ENCODE measurements at places on chromosomes 6 and 20.

DNA sequence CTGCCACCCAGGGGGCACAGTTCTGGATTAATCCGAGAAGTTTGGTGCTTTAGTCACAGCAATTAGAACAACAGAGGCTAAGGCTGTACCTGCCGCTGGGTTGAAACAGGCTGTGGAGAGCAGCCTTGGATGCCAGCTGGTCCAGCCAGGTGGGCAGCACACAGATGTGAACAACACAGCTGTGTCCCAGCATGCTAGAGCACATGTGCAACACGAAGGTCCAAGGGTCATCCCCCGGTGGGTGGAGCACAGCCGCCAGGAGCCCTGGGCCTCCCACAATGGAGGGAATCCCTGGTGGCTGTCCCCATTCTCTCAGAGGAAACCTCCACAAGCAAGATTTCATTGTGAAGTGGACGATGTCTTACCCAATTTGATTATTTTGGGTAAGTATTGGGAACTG lies 99.2 kb upstream of the SYNDIG1 start:
- DNase-seq, result no peak

- no peak for DNase-seq
Observed at GRCh38 chr6:140040396-140040795, 665.9 kb upstream of the CITED2 start.

DNA sequence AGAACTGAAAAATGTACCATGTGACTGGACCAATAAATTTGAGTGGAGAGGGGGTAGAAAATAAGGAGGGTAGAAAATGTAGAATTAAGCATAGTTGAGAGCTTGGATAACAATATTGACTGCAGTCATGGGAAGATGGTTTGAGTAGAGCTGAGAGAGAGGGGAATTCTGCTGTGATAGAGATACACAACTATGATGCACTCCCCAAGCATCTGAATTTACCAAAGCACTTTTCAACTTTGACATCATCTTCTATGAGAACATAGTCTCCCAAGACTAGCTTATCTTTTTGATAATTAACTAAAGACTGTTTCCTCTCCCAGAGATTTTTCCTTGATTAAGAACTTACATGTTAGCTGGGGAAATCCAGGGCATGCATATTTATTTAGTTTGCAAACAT lies 103.1 kb downstream of the TNFRSF21 start:
- DNase-seq, result no peak

DNA sequence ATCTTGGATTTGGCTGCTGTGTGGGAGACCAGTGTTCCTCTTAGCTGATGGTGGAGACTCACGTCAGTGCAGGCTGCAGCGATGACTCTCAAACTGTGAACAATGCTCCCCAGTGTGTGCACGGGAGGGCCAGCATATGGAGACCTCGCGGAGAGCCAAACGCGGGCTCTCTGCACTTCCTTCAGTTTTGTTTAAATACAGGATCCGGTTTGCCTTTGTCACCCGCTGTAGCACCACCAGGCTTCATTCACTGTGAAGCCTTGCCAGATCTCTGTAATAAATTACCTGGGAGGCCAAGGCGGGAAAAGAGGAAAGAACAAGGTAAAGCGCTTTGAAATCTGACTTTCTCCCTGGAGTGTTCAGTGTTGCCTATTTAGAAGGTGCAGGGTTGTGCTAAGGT lies 30.7 kb upstream of the TMEM14A start:
- no peak for DNase-seq

GRCh38 chr6:36688063-36688738 lies 9.4 kb upstream of the RAB44 start:
- DNase-seq, result no peak

DNA sequence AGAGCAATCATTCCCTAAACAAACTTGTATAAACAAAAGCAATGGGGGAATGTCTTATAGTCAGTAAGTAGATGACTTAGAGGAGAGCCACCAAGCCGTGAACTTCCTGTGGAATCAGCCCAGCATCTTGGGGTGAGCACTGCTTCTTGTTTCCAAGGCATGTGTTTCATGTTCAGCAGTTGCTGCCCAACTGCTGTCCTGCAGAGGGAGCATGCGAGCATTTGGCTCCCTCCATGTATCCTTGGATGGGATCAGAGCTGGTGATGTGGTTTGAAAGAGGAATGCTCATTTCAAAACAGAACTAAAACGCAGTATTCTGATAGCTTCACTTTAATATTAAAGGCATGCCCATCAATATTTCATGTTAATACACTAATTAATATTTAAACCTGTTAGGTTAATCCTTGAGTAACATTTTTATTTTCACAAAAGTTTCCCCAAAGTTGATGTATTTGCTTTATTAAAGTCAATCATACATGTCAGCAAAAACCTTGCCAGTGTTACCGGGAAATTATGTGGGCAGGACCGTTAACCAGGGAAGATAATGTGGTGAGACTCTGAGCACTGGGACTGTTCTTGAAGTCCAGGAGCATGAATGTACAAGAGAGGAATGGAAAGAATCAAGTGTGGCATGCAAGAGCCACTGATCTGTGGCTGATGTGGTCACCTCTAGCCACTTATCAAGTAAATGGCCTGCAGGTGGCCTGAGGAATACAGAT lies 172.1 kb upstream of the GGTLC1 start:
- DNase-seq, result peak; percentile 58

GRCh38 chr6:157761926-157762325 lies 61.1 kb upstream of the SNX9 start:
- DNase-seq, result no peak

DNA sequence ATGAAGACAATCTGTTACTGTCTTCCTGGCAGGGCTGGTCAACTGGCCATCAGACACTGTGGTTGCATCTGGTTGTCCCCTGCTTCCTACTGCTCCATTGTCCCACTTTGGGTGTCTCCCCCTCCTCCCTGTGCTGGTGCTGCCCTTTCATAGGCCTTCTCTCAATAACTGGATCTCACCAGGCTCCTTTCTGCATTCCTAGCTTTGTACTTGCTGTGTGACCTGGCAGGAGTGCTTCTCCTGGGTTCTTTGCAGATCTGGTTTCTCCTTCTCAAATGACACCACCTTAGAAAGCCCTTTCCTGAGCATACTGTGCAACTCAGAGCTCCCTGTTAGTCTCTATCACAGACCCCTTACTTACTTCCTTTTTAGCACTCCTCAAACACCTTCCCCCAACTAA lies 223.0 kb downstream of the BCKDHB start:
- no peak for DNase-seq

DNA sequence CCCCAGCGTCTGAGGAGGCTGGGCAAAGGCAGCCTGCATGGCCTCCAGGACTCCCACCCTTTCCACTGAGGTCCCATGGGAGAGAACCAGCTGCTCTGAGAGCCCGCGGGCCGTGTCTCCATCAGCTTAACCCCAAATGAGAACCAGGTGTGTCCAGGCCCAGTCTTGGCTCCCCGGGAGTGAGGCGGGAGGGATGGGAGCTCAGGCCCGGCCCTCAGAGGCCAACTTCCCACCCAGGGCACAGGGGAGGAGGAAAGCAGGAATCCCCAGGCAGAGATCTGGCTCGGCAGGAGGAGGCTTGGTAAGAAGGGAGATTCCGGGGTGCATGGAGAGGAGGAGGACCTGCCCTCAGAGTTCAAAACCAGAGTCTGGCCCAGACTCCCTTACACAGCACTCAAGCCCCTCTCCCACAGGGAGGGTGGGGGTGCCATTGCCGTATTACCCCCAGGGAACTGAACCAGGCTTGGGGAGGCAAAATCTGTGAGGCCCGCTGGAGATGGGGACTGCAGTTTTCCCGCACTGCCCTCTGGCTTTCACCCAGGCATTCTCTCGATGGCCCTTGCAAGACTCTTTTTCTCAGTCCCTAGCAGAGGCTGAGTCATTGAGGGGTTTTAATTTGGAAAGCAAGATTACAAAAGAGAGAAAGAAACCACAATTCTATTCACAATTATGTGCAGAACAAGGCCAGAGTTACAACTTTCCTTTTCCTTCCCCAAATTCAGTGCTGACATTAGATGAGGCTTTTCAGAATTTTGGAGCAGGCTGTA lies 17.1 kb downstream of the FOXF2 start:
- no peak for DNase-seq

- peak; percentile 8 for DNase-seq
Observed at GRCh38 chr6:31701666-31702404, 1.3 kb downstream of the ABHD16A start.

DNA sequence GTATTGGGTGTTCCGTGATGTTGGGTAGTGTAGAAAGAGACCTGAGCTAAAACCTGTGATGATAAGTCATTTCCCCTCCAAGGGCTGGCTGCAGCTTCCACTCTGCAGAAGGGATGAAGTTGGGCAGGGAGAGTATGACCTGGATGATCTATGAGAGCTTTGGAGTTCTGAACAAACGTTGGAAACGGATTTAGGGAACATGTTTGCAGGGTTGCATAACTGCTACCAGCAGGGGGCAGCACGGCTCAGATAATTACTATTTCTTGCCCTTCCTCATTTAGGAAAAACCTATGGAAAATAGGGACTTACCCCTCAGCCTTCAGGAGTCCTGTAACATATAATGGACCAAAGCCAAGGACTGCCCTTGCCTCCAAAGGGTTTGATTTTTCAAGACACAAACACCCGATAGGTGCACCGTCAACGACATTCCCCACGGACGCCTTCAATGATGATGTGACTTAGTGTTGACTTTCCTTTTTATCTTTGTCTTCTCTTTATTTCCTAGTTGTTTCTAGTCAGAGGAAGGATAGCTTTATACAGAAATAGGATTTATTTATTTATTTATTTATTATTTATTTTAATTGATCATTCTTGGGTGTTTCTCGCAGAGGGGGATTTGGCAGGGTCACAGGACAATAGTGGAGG lies 164.9 kb upstream of the SASH1 start:
- peak; percentile 72 for DNase-seq

DNA sequence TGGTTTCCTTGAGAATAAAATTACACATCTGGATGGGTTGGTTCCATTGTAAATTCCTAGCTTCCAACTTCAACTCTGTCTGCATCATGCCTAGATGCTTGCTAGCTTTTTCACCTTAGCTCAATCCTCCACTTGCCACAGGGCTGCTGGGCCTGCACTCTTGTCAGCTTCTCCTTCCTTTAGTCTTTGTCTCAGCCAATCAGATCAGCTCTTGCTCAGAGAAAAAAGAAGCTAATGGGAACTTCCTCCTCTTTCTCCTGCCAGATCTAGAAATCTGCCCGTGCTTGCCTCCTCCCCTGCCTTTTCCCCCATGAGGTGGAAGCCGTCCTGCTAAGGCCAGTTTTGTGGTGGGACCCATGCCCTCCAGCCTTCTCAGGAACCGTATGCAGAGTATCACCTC lies 18.5 kb downstream of the RAE1 start:
- DNase-seq, result no peak

DNA sequence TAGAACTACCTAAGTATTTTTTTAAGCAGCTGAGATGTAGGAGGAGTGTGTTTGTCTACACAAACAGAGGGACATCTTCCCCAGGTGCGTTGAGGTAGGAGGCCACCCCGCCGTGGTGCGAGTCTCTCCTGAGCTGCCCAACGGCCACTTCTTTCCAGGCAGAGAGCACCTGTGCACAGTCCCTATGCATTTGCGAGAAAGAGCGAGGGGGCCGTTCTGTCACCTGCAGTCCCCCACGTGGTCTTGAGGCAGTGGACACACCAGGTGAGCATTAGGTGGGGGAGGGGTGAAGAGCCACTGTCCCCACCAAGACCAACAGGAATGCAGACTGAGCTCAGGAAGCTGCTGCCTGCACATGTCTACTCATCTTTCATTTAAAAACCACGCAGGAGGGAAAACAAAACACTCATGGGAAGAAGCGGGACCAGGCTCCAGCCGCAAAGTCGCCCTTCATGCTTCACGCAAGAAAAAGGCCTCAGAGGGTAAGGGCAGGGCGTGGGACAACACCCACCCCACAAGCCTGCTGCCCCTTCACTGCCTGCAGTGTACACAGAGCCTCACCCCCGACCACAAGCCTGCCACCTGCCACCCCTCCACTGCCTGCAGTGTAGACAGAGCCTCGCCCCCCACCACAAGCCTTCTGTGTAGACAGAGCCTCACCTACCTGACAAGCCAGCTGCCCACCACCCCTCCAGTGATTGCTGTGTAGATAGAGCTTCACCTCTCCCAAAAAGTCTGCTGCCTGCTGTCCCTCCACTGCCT lies 142.0 kb downstream of the DLL1 start:
- no peak for DNase-seq

DNA sequence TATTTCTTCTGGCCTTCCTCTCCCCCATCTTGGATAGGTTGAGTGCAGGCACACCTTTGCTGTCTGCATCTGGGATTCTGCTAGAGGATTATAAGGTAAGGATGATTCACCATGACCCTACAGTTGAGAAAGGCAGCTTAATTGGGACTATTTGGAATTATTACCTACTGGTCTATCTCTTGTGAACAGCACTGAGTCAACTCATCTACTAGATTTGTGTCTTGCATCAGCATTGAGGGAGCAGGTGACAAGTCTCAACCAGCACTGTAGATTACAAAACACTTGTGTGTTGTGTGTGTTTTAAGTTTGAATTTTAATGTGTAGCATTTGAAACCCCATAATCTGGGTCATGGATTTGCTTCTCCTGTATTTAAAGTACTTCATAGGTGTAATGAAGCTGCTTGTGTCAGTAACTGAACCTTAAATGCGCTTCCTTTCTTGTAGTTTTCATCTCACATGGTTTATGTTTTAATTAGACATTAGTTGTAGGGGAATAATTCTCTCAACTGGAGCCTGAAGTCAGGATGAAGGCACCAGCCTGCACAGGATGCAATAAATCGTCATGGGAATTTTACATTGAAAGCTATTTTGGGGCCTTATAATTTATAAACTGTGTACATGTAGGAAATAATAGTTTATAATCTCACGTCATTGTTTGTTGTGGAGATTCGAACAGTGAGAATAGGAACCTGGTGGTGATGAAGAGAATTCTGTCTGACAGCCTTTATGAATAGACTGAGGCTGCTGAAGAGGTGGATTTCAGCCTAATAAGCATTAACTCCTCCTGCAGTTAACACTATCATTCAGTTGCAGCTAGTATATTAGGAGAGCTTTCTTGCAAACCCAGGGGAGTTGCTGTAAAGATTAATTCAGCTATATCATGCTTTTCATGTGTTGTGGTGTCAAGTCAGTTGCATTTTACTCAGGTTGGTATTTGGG lies 125.1 kb downstream of the JARID2 start:
- DNase-seq, result no peak

DNA sequence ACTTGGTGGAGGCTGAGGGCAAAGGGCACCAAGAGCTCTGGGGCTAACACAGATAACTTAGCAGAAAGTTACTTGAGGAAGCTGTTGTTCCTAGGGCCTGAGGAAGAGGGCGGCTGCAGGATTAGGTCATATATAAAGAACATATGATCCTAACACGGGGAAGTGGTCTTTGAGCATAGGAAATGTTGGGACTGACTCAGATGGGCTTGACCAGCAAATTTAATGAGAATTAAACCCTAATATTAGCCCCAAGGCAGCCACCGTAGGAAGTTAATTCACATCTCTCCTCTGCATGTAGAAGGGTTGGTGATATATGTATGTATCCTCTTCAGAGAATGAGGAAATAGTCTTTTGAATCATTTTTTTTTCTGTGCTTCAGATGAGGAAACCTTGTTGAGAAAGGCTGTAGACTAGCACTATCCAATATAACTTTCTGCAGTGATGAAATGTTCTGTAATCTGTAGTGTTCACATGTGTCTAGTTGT lies 9.2 kb upstream of the ZBTB9 start:
- DNase-seq, result no peak
